Amniotic stem cell (primary cell): ENCODE measurements at places on chromosomes 7 and 10.

- DNase-seq = no peak
Measured at GRCh38 chr7:129950933-129951225, 1.9 kb downstream of the UBE2H start.

DNA sequence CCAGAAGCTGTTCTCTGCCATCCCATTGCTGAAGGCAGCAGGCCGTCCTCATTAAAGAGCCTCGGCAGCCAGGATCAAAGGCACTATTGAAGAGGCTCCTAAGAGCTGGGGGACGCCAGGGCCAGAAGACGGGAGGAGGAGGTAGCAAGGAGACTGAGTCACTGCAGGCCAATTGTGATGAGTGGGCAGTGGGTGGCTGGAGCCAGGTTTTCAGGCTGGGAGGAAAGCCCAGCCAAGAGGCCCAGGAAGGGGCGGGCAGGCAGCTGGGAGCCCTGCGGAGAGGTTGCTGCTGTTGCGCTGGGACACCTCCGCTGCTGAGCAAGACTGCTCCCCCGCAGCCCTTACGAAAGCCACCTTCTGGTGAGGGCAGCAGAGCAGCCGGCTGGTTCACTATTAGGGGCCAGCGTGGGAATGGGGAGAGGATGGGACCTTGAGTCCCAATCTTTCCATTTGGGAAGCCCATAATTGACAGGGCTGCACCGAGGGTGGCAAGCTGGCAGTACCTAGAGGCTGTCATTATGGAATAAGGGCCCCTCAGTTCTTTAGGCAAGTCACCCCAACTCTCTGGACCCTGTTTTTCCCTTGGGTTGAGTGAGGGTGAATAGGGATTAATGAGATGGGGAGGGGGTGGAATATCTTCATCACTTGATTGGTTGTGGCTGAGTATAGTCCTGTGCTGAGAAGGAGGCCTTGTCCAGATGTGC is 48.4 kb downstream of the UNC5B start:
- peak; percentile 45 for DNase-seq

DNA sequence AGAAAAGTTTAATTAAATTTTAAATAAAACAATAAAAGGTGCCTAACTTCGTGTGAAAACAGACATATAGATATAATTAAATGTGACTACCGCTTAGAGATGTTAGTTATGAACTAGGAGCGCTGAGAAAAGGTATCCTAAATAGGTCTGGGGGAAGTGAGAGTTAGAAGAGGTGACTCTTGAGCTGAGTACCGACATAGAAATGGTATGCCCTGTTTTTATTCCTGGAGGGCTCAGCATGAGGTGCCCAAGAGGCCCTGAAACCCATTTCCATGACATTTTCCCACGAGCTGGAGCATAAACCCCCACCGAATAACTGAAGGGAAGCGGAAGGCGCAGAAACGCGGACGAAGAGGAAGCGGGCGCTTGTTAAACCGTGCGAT is 433 bp upstream of the STARD3NL start:
- DNase-seq = no peak

- no peak for DNase-seq
Measured at GRCh38 chr10:104895541-104895940, 254.5 kb downstream of the SORCS3 start.

- no peak for DNase-seq
Measured at GRCh38 chr7:124649397-124650014, 116.1 kb downstream of the GPR37 start.
